ENCODE measurements at places on chromosomes 12 and 14. TPM values are rescaled to one million over a fixed set of nuclear protein-coding genes. Genes with fewer than 3 reads are reported as not detected.
A peak's percentile ranks its signal among the peaks of the same experiment; 100 is the strongest.

The PARPBP gene
- total RNA-seq: 1.8 TPM

The NAV3 gene
- total RNA-seq: 13.3 TPM

The ARHGEF40 gene
- 17.4 TPM for total RNA-seq

The CD163 gene
- 254 TPM for total RNA-seq

The ACSM4 gene
- not detected for total RNA-seq

GRCh38 chr12:93025145-93026103 is 96.3 kb upstream of the EEA1 start:
- DNase-seq: no peak

DNA sequence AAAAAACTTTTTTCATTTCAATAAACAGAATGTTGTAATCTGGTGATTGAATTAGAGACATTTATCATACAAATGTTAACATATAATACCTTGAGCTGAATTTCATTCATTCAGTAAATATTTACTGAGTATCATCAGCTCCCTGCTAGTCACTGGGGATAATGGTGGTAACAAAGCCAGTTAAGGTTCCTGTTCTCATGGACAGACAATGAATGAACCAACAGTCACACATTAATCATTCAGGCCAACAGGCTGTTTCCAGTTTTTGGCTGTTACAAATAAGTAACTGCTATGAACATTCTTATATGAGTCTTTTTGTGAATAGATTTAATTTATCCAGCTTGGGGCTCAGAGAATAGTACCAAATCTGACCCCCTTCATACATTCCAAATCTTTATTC is 13.5 kb downstream of the EXD2 start:
- DNase-seq: no peak

DNA sequence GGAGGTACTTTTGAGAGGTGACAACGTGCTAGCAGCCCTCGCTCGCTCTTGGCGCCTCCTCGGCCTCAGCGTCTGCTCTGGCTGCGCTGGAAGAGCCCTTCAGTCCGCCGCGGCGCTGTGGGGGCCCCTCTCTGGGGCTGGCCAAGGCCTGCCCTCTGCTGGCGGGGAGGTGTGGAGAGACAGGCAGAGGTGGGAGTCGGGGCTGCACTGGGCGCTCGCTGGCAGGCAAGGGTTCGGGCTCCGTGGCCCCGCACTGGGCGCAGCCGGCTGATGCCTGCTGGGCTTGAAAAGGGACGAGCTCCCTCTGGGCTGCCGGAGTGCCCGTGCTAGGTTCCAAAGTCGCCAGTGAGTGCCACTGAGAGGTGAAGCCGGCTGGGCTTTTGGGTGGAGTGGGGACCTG is 580.0 kb downstream of the DIO2 start:
- DNase-seq: no peak

GRCh38 chr14:50599700-50600444 is 39.9 kb downstream of the ATL1 start:
- DNase-seq: no peak

The SLC5A8 gene
- not detected for total RNA-seq

The KERA gene
- not detected for total RNA-seq

GRCh38 chr14:39395555-39396254 is 36.5 kb downstream of the FBXO33 start:
- DNase-seq: no peak

- DNase-seq: no peak
Measured at GRCh38 chr12:5466521-5466960, 34.6 kb downstream of the NTF3 start.

- no peak for DNase-seq
Measured at GRCh38 chr12:118269806-118270205, 102.9 kb downstream of the TAOK3 start.

GRCh38 chr14:75781096-75781495 is 120.0 kb downstream of the TTLL5 start:
- no peak for DNase-seq

The FOXA1 gene
- total RNA-seq: not detected

DNA sequence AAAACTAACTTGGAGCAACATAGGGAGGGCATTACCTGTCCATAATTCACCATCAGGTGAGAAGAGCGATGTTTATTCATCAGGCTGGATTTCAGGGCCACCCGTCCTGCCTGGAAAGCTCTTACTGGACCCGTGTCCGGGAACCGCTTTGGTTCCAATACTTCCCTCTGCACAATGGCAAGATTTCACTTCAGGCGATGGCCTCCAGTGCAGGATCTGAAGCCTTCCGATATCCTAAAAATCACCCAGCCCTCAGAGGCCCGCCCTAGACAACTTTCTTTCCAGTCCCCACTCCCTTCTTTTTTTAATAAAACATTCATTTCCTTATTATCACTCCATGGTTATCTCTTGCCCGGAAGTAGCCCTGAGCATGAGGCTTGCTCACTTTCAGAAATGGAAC is 92.5 kb downstream of the BCL11B start:
- peak; percentile 29 for DNase-seq

DNA sequence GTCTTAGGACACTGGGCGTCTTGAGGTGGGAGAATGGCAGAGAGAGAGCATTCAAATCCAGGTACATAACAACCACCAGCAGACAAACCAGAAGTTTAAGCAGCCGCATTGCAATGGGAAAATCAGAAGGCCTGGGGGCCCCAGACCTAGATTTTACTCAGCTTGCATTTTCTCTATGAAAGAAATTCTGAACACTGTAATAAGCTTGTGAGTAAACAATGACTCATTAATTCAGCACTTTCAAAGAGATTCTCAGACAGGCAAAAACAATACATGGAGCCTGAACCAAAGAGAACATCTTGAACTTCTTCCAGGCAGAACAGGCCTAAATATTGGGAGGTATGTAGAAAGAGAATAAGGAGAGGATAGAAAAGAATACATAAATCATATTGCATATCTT is 69.8 kb upstream of the IFNG-AS1 start:
- DNase-seq: no peak

GRCh38 chr12:89685363-89685972 is 23.2 kb downstream of the ATP2B1 start:
- DNase-seq: no peak

DNA sequence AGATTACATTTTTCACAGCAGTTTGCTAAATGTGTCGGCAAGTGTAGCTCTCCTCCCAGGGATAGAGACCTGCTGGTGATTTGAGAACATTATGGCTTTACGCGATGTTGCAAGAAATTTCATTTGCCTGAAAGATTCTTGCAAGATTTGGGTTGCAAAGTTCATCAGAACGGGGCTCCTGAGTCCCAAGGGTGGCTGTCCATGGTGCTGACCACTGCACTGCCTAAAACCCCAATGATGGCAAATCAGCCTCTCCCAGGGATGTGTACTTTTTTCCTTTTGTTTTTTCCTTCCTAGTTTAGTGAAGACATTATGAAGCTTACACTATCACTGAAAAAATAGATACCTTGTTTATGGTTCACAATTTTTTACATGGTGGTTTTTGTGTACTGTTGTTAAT is 85.4 kb downstream of the WSCD2 start:
- DNase-seq: no peak

The SLC7A8 gene
- total RNA-seq: 9.9 TPM

DNA sequence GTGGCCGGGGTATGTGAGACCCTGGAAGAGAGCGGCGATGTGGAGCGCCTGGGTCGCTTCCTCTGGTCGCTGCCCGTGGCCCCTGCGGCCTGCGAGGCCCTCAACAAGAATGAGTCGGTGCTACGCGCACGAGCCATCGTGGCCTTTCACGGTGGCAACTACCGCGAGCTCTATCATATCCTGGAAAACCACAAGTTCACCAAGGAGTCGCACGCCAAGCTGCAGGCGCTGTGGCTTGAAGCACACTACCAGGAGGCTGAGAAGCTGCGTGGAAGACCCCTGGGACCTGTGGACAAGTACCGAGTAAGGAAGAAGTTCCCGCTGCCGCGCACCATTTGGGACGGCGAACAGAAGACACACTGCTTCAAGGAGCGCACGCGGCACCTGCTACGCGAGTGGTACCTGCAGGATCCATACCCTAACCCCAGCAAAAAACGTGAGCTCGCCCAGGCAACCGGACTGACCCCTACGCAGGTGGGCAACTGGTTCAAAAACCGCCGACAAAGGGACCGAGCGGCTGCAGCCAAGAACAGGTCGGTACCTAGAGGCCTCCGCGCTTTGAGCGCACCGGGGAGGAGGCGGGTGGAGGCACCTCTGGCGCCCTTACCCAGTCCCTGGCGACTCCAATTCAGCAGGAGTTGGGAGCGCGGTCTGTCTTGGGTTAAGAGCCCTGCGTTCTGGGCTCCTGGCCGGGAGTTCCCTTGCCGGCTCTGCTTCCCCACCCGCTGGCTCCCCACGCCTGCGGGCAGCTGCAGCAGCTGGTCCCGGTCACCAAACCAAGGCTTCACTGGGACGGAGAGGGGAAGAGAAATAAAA is 700 bp downstream of the SIX6 start:
- no peak for DNase-seq

DNA sequence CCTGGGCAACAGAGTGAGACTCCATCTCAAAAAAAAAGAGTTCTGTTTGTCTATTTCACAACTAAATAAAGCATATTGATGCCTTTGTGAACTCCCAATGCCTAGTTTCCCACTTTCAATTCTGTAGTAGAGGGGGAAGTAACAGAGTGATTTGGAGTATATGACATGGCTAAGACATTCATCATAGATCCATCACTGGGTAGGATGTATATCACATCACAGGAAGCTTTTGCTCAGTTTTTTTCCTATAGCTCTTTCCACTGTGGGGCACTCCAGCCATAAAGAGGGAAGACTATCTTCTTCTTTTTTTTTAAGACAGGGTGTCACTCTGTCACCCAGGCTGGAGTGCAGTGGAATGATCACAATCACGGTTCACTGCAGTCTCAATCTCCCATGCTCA is 154.0 kb upstream of the BCL2L14 start:
- no peak for DNase-seq

GRCh38 chr14:32603992-32604565 is 275.0 kb downstream of the AKAP6 start:
- no peak for DNase-seq

DNA sequence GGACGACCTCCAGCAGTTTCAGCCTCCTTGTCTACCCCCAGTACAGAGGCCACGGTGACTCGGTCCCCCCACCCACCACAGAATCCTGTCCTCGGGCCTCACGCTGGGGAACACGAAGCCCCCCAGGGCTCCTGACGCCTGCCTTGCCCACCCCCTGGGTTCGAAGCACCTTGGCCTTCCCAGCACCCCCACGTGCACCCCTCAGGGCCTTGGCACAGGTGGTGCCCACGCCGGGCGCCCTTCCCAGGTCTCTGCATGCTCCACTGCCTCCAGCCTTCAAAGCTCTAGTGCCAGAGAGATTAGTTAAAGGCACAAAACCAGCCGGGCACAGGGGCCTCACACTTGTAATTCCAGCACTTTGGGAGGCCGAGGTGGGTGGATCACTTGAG is 61.8 kb downstream of the NOC4L start:
- no peak for DNase-seq

DNA sequence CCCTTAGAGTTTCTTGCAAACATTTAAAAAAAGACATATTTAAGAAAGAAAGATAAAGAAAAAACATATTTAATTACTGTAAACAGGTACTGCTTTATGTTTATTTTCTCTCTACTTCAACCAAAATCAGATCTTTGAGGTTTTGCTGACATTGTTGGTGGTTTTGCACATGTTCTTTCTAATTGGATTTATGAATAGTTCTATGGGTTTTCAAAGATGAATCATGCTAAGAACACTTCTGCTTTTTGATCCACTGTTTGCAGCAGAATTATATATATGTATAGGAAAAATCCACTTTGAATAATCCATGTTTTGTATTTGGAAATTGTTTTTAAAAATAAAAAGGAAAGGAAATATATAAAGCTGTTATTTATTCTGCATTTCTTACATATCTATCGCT is 78.4 kb downstream of the FRMD6 start:
- no peak for DNase-seq

DNA sequence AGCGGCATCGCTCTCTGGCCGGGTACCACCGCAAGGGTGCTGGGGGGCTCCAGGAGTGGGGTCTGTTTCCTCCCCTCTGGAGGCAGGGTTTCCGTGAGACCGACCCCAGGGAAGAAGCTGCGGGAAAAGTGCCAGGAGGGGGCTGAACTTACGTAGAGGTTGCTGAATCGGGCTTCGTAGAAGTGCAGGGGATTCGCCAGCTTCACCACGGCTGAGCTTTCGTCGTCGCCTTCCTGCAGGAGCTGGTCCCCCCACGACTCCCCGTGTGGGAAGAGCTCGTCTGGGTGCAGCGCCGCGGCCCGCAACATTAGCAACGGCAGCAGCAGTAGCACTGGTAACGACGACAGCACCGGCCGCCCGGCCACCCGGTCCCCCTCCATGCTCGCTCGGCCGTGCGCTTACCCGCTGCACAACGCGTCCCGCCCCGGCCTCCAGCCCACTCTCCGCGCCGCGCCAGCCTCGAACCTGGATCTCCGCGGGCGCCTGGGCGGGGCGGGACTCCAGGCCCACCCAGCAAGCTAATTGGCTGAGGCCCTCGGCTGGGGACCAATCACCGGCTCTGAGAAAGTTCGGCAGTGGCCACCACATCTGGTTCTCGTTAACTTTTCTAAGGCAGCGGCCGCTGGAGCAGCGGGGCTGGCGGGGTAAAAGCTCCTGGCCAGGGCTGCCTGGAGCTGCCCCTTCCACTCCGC is at the start of gene NID2:
NID2 (minus strand) TSS at position 445 of the 692 bp plus-strand sequence; CDS start at position 380, 65 bp downstream.
- DNase-seq: peak; percentile 97

The POLE2 gene
- 2.0 TPM for total RNA-seq

The LTBR gene
- total RNA-seq: 128 TPM

DNA sequence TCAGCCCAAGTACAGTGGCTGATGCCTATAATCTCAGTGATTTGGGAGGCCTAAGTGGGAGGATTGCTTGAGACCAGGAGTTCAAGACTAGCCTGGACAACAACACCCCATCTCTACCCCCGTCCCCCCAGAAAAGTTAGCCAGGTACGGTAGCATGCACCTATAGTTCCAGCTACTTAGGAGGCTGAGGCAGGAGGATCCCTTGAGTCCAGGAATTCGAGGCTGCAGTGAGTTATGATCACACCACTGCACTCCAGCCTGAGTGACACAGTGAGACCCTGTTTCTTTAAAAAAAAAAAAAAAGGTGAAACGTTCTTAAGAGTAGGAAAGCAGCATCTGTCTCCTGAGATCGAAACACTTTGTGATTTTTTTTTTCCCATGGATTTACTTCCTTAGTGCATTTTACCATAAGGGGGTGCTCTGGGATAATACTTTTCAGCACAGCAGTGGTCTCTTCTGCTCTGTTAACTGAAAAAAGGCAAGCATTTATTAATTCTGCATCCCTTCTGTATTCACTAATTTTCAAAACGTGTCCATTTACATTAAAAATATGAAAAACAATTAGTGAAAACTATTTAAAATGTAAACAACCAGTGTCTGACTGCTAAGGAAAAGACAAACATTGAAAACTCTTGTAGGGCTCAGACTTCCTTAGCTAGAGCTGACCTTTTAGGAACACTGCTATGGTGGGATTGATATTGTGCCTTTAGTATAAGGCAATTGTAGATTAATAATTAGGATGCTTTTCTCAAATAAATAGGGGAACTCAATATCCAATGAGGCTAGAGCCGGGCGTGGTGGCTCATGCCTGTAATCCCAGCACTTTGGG is 31.2 kb upstream of the USP44 start:
- DNase-seq: no peak

The CD69 gene
- 2.7 TPM for total RNA-seq

GRCh38 chr12:94171595-94171930 is 23.2 kb downstream of the PLXNC1 start:
- no peak for DNase-seq
